ENCODE measurements at places on chromosomes 7 and 10.

DNA sequence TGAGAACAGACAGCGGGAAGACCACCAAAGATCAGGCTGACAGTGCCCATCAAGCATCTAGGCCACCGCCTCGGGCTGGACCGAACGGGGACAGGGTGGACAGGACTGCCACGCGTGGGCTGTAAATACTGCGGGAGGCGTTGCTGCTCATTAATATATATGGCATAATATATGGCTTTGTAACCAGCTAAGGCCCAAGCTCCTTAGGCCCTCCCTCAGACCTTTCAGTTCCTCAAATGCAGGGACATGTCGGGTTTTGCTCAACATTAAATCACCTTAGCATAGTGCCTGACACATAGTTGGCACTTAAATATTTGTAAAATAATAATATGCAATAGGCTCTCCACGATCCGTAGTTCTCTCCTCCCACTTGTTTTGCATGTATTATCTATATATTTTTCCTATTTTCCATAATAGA lies 402 bp upstream of the TMEM168 start:
- DNase-seq: no peak

DNA sequence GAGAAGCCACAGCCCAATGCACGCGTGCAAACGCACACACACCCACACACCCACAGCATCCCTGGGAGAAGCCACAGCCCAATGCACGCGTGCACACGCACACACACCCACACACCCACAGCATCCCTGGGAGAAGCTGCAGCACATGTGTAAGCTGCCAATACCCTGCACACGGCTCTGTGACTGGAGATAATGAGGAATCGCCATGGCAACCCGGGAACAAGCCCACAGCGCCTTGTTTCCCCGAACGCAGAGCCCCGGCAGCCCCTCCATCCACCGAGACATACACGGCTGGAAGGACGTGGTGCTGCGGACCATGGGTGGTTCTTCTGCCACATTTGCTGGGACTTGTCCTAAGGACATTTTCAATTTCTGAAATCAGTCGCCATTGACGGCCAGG lies 221.3 kb downstream of the PTPRN2 start:
- DNase-seq: no peak

DNA sequence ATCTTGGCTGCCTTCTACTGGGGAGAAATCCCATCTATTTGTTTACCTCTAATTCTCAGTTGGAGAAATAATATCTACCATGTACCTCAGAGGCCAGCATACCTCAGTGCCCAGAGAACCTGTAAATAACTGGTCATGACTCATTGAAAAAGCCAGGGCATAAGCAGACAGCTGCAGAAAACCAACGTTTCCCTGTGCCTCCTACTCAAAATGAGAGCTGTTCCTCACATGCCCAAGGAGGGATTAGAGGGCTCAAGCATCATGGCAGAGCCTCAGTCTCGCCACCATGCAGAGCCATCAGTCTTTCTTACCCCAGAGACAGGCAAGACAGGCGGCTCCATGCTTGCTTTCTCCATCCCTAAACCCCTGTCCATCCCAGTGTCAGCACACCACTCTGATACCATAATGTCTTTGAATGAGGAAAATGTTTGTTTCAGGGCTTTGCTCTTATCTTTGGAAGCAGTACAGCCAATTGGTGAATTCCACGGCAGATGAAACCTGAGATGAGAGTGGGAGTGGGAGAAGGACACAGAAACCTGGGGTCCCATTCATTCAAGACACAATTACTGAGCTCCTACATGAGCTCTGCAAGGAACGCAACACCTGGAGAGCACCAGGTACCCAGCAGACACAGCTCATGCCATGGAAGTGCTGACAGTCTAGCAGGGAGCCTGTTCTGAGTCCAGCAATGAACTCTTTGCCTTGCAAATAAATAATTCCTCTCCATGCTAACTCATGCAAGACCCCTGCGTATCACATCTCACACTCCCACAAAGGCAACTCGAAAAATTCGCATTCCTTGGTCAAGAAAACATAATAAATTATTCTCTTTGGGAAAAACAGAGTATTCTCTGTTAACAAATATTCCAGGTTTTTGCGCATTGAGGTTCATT lies 21.1 kb downstream of the PON1 start:
- no peak for DNase-seq

GRCh38 chr7:36764929-36765328 lies 40.6 kb upstream of the AOAH start:
- DNase-seq: no peak

DNA sequence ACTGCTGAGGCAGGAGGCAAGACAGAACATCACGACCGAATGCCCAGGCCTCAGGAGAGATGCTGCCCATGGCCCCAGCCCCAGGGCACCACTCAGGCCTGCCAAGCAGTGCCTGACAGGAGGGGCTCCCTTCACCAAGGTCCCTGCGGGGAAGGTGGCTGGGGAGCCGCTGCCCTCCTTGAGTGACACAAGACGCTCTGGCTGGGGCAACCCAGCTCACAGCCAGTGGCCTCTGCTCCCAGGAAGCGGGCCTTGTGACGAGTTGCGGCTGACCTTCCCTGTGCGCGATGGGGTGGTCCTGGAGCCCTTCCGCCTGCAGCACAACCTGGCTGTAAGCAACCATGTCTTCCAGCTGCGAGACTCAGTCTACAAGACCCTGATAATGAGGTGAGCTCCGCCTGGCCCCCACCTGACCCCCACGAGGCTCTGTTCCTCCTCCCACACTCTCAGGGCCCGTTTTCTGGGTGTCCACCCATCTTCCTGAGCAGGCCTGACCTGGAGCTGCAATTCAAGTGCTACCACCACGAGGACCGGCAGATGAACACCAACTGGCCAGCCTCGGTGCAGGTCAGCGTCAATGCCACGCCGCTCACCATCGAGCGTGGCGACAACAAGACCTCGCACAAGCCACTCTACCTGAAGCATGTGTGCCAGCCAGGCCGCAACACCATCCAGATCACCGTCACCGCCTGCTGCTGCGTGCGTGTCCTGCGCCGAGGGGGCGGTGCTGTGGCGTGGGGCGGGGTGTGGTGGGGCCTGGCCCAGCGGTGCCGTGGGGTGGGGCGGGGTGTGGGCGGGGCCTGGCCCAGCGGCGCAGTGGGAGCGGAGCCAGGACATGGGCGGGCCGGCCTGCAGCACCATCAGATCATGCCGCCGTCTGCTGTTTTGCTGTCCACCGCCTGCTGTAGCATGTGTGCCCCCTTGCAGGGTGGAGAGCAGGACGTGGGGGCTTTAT lies 12.8 kb downstream of the ZMIZ2 start:
- no peak for DNase-seq

GRCh38 chr7:95365151-95365550 lies 31.0 kb downstream of the PON3 start:
- no peak for DNase-seq

DNA sequence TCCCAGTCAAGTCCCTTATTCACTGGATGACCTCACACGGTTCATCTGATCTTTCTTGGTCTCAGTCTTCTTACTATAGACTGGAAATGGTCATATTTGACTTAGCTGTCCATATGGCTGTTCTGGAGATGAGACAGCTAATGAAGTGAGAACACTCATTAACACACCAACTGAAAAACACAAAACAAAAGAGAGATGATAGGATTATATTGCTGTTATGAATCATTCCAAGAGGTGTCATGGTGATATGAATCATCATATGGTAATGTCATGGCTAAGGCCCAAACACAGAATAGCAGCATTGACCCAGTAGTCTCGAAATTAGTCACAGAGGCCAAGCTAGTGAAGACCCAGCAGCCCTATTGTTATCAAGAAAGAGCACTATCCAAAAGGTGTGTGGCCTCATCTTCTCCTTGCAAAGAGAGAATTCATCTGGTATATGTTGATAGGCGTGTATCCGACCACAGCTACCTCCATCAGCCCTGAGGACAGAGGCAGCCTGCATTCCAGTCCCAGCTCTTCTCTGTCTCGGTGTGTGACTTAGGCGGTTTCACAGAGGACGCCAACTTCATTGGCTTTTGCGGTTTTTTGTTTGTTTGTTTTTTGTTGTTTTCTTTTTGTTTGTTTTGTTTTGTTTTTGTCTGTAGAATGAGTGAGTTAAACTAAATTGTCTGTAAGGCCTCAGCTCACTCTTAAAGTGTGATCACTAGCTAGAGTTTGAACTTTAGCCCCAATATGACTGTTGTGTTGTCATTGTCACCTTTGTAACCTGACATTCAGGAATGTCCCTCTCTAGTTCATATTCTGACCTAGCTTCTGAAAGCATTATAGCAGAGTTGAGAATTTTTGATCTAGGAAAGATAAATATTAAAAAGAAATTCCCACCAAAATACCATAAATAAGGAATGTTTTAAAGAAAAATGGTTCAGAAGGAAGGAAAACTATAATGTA lies 97.4 kb upstream of the PDCD4 start:
- no peak for DNase-seq

DNA sequence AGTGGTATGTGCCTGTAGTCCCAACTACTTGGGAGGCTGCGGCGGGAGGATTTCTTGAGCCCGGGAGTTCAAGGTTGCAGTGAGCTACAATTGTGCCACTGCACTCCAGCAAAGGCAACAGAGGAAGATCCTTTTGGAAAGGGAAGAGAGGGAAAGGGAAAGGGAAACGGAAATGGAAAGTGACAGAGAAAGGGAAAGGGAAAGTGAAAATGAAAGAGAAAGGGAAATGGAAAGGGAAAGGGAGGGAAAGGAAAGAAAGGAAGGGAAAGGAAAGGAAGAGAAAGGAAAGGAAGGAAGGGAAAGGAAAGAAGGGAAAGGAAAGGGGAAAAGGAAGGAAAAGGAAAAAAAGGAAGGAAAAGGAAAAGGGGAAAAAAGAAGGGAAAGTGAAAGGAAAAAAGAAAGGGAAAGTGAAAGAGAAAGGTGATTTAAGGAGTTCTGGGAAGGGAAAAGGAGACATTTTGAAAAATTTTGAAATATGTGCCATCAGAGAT lies 2.3 kb upstream of the ZC3HAV1 start:
- DNase-seq: no peak

- DNase-seq: no peak
These were observed 45.0 kb downstream of the CDK1 start for GRCh38 chr10:60823324-60823723.

DNA sequence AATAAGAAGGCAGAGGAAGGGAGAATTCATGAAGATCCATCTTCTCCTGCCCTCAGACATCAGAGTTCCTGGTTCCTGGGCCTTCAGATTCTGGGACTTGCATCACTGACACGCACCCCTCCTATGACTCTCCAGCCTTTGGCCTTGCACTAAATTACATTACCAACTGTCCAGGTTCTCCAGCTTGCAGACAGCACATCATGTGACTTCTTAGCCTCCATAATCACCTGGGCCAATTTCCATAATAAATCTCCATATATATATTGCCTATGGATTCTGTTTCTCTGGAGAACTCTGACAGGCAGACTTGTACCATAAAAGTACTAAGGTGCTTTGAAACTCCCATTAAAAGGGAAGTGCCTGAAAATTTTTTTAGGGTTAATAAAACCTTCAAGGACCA lies 23.2 kb downstream of the RSU1 start:
- DNase-seq: no peak

DNA sequence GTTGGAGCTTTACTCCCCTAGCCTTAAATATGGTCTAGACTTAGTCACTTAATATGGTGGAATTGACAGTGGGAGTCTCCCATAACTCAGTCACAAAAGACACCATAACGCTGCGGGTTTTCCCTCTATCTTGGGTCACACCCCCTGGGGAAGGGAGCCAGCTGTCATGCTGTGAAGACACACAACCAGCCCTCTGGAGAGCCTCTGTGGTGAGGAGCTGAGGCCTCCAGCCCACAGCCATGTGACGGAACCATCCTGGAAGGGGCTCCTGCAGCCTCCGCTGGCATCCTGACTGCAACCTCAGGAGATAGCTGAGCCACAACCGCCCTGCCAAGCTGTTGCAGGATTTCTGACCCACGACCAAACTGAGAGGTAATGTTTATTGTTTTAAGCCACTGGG lies 37.9 kb downstream of the PAXIP1 start:
- DNase-seq: no peak

DNA sequence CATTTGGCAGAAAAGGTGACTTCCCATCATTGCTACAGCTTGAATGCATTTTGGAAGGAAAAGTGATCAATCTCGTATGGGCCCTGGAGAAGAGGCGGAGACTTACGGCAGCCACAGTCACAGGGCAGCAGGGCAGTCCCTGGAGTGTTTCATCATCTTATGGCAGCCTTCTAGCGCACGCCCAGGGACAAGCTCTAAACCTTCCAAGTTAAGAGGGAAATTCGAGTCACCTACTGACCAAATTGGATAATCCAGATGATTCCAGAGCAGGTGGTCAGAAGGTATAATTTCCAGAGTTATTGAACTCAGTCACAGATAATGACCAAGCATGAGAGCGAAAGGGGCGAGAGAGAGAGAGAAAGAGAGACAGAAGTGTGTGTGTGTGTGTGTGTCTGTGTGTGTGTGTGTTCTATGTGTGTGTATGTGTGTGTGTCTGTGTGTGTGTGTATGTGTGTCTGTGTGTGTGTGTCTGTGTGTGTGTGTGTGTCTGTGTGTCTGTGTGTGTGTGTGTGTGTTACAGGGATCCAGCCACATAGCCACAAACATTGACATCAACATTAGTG lies 123.7 kb upstream of the ADAM12 start:
- DNase-seq: no peak

GRCh38 chr7:884191-885003 lies 8.0 kb downstream of the GET4 start:
- DNase-seq: no peak

- no peak for DNase-seq
These were observed 117.2 kb downstream of the MYOF start for GRCh38 chr10:93364966-93365365.

- no peak for DNase-seq
These were observed 23.7 kb downstream of the SHH start for GRCh38 chr7:155788616-155789000.

DNA sequence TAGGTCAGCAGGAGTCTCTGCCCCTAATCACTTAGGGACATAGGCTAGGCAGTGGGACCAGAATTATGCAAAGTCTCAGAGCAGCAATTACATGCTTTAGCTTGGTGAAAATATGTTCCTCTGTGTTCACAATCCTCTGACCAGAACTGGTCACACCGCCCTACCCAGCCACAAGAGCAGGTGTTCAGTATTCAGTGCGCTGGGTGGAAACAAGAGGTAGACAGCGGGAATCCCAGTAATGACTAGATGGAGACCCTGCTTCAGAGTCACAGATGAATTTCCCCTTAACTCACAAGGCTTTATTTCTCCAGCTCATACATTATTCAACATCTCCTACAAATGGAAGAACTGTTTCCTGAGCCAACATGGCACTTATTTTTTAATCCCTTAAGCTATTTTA lies 763.7 kb upstream of the POM121L12 start:
- DNase-seq: peak; percentile 4

DNA sequence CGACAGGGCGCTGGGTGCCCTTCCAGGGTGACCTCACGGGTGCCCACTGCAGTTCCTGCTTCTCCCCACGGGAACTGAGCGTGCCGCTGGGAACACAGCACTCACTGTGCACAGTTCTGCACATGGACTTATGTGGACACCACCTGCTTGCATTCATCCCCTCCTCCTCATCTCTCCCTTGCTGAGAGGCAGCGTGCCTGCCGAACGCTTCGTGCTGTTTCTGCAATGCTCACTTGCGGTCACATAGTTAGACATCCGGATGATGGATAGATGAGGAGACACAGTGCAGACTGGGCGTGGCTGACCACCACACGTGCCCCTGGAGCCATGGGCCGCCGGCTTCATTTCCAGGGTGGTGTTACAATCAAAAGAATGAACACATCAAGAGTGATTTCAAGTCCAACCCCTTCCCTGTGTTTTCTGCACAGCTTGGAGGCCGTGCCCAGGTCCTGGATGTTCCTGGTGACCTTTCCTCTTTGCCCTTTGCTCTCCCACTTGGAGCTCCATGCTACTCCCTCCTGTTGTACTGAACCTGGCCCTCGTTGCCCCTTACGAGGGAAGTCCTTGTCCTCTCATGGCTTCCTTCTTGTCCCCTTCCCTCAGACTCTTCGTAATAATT lies 119.4 kb downstream of the VIPR2 start:
- DNase-seq: no peak
